ENCODE measurements at places on chromosomes 1 and 21.
A peak's percentile ranks its signal among the peaks of the same experiment; 100 is the strongest.

GRCh38 chr1:178634445-178634844, 90.6 kb upstream of the RALGPS2 start:
- DNase-seq = no peak

- DNase-seq = no peak
These were observed 262.0 kb upstream of the CXADR start for GRCh38 chr21:17250778-17251241.

- DNase-seq = no peak
These were observed 20.7 kb downstream of the RIPK4 start for GRCh38 chr21:41745971-41746743.

DNA sequence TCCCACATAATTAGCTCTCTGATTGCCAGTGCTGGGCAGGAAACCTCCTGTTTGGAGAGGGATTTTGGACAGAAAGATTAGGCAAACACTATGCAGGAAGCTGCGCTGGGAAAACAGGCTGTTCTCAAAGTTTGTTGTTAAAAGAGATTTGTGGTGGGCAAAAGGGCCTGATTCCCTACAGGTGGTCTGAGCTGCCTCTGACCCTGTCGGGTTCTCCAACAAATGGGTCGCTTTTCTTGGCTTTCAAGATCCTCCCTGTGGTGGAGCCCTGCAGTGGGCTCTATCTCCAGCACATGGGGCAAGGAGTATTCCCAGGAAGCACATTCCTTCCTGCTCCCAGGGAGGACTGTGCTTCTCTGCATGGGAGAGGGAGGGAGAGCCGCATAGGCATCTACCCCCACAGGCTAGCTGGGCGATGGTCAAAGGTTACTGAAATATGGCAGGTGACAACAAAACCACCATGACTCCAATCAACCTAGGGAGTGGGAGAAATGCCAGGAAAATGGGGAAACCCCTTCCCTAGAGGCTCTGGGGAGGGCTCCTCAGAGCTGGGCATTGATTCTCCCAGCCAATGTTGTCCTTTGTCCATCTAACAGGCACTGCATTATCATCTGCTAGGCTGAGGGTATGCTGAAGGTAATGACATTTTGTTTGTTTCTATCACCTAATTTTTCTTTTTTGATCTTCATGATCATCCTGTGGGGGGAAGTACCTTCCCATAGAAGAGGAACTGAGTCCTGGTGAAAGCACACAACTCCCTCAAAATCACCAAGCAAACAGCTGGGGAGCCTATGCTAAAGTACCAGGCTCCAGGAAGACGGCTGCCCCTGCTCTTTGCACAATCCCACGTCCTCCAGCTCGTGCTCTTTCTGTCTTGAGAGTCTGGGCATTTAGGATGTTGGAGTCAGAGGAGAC, 85.3 kb downstream of the PLXNA2 start:
- no peak for DNase-seq

DNA sequence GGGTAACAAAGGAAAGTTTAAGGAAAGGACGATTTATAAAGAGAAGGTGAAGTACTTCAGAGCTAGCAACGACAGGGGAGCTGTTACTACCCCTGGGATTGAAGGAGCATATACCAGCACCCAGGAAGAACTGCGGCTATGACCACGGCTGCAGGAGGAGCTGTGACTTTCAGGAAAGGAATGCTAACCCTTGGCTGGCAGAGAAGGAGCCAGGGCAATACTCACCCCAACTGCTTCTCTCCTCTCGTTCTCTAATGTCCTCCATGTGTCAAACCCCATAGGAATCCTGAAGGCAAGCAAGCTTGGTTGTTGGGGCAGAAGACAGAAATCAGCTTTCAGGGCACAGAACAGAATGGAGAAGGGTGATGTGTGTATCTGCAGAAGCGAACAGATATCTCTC, 120.5 kb downstream of the TMEM53 start:
- DNase-seq = no peak

DNA sequence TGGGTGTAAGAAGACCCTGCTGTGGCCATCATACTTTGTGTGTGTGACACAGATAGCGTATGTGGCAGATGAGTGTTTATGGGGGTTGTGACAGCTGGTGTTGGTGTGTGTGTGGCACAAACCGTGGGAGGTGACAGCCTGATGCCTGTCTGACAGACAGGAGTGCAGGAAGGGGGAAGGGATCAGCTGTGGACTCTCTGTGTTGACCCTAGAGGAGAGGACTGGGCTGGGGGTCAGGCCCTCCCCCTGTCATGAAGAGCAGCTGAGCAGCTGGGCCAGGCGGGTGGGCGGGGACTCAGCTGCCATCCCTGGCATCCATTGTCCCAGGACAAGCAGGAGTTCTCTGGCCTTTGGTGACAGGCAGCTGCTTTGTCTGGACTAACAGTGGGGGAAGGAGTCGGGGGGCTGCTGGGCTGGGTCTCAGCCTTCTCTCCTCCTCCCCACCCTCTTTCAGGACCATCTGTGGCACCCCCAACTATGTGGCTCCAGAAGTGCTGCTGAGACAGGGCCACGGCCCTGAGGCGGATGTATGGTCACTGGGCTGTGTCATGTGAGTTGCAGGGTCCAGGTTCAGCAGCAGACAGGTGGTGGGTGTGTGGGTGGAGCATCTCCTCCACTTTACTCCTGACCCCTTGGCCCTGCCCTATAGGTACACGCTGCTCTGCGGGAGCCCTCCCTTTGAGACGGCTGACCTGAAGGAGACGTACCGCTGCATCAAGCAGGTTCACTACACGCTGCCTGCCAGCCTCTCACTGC, 2.3 kb downstream of the PLK3 start:
- DNase-seq = no peak

DNA sequence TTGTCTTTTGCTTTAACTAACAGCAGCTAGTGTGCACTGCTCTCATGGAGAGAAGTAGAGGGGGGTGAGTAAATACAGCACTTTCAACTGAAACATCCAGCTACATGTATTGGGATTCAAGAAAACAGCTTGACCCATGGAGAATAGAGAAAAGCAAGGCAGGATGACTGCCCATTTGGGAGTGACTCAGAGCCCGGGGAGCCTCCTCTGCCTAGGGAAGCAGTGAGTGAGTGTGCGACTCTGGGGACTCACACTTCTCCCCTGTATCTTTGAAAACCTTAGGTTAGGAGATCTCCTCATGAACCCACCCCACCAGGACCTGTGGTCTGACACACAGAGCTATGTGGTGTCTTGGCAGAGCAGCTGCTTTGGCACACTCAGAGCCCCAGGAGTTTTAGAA, 82.0 kb upstream of the PTGFR start:
- DNase-seq = no peak

DNA sequence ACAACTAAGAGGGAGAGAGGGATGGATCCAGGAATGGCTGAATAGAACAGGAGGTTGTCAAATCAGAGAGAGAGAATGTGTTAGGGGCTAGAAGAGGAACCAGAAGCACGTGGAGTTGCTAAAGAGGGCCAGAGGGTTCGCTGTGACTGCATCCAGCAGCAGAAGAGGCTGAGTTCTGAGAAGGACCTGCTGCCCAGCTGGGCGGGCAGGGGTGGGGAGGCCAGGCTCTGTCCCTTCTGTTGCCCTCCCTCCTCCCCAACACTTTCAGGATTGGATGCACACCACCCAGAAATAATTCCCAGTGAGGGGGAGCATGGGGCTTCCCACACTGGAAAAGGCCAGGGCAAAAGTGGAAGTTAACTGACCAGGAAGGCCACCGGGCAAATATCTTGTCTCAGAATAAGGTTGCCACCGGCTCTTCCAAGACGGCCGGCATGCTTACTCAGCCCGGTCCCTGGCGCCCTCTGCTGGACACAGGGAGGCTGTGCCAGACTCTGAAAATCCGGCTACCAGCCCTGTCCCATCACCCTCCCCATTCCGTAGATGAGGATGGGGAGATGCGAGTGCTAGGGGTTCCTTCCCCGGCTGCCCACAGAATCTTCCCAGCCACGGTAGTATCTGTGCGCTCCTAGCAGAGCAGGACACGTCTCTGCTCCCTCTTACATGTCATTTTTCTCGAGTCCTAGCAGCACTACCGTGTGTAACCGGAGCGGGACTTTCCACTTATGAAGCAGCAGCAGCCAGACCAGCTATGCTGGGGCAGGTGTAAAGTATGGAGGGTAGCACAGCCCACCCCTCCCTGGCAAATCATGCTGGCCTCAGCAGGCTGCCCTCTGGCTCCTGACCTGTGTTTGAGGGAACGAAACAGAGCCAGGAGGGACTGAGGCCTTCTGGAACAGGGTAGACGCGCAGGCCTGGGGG, 46.8 kb upstream of the A3GALT2 start:
- peak; percentile 85 for DNase-seq

- DNase-seq = no peak
These were observed 153.2 kb downstream of the PIK3R3 start for GRCh38 chr1:45979074-45979777.

- DNase-seq = no peak
These were observed 22.0 kb upstream of the THEM5 start for GRCh38 chr1:151875419-151876097.

- DNase-seq = no peak
These were observed 8.6 kb downstream of the LHX4 start for GRCh38 chr1:180238675-180239074.

DNA sequence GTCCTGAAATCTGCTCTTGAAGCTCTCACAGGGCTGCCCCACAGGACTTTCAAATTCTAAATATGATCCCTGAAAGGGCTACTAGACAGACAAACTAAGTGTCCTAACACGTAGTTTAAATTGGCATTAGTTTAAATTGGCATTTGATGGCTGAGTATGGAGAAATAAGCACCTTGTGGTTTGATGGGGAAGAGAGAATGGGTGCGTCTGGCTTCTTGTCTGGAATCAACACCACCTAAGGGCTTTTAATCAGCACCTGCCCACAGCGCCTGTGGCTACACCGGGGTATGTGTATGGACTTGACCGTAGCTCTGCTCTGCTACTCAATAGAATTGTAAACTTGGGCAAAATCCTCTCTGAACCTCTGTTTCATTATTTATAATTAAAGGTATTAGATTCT, 5.7 kb upstream of the LAMB3 start:
- no peak for DNase-seq

- DNase-seq = peak; percentile 52
These were observed 775 bp upstream of the AIM2 start for GRCh38 chr1:159077120-159077961.

- no peak for DNase-seq
These were observed 124.0 kb downstream of the SYT2 start for GRCh38 chr1:202586018-202586821.

DNA sequence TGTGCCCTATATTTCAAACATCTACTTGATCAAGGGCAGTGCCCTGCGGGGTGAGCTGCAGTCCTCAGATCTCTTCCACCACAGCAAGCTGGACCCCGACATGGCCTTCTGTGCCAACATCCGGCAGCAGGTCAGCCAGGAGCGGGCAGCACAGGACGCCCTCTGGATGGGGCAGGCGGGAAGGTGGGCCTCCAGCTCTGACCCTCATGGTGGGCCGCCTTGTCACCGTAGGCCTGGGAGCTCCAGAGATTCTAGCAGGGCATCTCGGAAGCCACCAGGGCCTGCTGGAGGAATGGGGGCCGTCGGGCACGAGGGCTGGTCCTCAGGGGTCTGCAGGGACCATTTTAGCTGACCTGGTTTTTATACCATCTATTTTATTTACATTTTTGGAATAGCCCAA, 15.6 kb upstream of the MFN2 start:
- no peak for DNase-seq

All from left lobe of liver (tissue), 2 donors.